Right cardiac atrium (tissue), 5 donors: ENCODE measurements at places on chromosomes 3 and 15.

DNA sequence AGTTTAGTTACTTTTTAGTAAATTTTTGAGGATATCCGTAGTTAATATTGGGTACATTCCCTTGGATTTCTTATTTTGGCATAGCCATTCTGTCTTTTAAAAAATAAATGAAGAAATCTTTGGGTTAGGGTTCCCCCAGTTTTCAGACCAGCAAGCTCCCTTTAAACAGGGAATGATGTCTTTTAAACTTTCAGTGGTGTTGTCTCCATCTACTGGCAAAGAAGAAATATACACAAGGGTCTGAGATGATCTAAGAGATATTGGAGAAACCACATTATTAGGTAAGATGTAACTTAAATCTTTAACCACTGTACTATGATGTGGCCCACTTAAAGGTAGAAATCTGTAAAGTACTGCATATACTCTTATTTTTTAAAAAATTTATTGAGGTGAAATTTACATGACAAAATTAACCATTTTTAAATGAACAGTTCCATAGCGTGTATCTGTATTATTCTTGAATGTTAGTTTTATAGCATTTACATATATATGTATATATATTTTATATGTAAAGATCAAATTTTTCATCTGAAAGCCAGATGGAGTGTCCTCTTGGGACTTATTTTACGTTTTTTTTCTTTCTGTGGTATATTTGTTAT lies 35.1 kb upstream of the EIF3J start:
- no peak for DNase-seq

GRCh38 chr15:42490291-42490670 lies 660 bp downstream of the ZNF106 start:
- DNase-seq: no peak

- DNase-seq: no peak
Measured at GRCh38 chr3:147757866-147758265, 348.7 kb downstream of the ZIC1 start.

DNA sequence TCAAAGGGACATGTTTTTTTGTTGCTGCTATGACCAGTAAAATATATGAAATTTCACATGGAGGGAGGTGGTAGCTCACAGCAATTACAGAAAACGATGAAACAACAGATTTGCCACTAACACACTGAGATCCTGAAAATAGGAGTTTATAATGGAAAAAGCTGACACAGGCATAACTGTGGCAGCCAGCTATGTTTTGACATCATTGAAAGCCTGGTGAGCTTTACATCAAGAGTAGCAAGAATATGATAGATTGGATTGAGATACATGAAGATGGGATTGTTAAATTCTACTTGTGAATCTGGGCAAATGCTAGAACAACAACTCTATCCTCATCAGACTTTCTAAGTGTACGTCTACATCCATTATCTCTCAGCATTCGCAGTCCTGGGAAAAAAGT lies 760.7 kb downstream of the GRM7 start:
- no peak for DNase-seq

DNA sequence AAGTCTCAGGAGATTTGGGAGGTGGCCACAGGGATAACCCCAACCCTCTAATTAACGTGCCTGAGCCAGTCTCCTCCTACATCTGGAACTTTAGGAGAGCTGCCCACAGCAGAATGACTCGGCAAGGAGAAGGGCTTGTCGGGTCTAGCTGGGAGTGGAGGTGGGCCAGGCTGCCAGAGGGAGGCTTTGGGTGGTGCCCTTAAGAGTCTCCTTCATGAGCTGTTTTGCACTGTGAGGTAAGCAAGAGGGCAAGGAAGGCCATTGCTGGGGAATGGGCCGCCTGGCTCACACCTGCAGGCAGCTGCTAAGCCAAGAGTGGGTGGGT lies 3.6 kb upstream of the TNK2 start:
- DNase-seq: no peak

GRCh38 chr3:15306979-15307359 lies 25.4 kb downstream of the SH3BP5 start:
- no peak for DNase-seq

GRCh38 chr3:134300520-134300919 lies 49.9 kb upstream of the RYK start:
- no peak for DNase-seq

GRCh38 chr3:32764481-32764880 lies 53.3 kb upstream of the TRIM71 start:
- DNase-seq: no peak
